ENCODE measurements at places on chromosomes 2 and 18. TPM values are rescaled to one million over a fixed set of nuclear protein-coding genes. Genes with fewer than 3 reads are reported as not detected.

DNA sequence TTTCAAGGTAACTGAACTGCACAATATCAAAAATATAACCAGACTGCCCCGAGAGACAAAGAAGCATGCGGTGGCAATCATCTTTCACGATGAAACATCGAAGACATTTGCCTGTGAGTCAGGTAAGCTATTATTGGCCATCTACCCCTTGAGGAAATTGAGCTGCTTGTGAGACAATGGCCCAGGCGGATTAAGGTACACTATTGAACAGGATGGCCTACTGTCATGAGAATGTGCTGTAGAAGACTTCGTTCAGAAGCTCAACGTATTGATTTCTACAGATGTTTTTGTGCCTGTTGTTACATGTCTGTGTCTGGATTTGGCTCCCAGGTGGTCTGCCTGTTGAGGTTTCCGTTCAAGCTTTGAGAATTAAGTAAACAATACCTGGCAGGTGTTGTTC lies 198.7 kb downstream of the DOK6 start:
- no peak for DNase-seq

GRCh38 chr2:20231598-20232026 lies 6.7 kb upstream of the SDC1 start:
- no peak for DNase-seq

DNA sequence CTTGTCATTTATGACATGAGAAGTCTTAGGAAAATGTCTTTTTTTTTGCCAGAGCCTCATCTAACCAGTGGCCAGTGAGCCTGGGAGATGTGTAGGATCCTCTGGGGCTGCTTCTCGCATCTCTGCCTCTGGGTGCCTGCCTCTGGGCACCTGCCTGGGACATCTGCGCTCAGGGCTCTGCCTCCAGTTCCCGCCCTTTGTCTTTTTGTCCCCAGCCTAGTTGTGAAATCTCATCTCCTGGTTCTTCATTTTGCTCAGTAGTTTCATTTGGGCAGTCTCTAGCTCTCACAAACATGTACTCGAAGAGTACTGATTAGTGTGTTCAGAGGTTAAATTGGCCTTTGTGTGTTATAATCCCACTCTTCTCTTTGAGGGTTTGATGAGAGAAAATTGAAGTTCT lies 92.0 kb downstream of the LTBP1 start:
- no peak for DNase-seq

LYPD6 gene
- total RNA-seq, result 0.42 TPM

DNA sequence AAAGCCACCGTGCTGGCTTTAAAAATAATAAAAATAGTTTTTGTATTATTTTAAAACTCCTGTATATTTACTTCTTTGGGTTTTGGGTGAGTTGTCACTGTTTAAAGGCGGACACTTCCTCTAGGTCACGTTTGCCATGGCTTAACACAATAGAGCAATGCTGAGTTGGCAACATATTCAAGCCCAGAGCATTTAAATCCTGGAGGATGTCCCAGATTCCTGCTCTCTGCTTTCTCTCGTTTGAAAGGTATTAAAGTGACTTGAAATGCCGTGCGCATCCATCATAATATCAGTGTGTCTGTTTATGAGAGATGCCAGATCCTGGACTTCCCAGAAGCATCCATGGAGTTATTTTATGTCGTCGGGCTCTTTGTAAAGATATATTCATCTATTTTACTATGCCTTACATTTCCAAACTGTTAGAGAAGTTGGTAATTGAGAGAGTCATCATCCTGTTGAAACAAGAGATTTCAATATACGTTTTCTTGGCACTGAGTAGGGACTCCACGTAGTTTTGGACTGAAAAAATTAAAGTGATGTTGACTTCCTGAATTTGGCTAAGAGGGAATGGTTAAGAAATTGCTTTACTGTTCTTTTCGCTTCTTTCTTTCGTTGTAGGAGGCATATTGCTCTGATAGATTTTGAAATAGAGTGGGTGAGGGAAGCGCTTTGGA lies 150.6 kb downstream of the ZNF236 start:
- no peak for DNase-seq

DNA sequence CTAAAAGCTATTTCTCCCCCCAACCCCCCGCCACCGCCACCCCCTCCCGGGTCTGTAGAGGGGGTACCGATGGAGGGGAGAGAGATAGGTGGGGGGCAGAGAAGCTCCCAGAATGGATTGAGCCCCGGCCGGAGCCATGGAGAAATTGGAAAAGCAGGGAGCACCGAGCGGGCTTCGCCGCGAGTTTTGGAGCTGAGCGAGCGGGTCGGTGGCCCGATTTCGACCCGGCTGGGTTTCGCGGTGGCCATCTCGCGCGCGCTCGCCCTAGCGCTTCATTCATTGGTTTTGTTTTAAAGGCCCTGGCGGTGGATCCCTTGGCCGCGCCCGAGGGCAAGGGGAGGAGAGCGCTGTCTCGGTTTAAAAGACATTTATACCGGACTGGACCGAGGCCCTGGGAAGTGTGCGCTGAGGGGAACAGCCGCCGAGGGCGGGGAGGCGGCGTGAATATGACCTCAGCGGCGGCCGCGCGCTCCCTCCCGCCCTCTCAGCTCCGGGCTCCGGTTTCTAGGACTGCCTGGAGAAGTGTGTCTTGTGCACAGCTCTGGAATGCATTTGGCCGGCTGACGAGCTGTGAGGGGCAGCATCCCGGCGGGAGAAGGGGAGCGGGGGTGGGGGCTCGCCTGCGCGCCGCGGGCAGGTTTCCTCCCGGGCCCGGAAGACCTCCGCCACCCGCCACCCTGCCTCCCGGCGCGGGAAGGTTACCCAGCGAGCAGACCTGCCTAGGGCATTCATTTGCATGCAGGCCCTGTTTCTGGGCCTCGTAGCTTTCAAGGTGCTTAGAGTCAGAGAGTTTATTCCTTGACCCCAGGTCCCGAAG lies 1.7 kb upstream of the SMAD7 start:
- DNase-seq, result peak; percentile 58

- DNase-seq, result no peak
Measured at GRCh38 chr18:35178260-35178659, 62.6 kb upstream of the ZNF397 start.

DNA sequence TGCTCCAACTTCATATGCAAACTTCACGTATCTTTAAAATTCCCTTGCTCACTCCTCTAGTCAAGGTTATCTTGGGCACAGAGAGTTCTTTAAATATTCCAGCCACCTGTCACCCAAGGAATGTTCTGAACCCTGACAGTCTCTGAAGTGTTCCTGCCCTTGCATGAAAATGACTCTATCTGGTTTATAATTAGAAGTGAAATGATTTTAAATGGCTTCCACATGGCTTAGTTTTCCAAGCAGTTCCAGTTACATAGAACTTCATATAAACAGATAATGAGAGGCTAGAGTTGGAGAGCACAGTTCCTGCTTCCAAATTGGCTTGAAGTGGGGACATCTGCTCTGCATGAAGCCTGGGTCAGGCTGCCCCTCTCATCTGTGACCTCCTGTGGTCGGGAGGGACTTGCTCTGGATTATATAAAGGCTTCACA lies 81.9 kb downstream of the SLC4A3 start:
- DNase-seq, result no peak

DNA sequence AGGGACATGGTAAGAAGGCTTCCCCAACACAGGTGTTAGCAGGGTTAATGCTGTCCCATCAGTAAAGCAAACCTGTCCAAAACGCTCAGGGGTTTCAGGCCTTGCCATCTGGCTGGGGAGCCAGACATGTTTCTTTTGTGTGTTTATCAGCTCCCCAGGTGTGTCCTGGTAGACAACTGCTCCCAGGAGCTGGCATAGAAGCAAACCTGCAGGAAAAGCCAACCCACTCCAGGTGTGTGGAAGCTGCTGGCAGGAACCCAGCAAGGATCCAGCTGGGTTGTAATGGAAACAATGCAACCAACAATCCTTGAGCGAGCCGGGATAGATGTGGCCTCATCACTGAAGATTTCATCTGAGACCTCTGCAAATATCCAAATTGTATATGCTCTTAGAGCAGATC lies 123.1 kb downstream of the RAB3GAP1 start:
- DNase-seq, result no peak

GRCh38 chr18:2281086-2281485 lies 290.2 kb downstream of the METTL4 start:
- no peak for DNase-seq

- DNase-seq, result no peak
Measured at GRCh38 chr2:157302492-157303099, 23.0 kb downstream of the ERMN start.

- no peak for DNase-seq
Measured at GRCh38 chr2:217923007-217923686, 79.6 kb downstream of the TNS1 start.

GRCh38 chr2:185202945-185203528 lies 535.6 kb upstream of the FSIP2 start:
- no peak for DNase-seq

DNA sequence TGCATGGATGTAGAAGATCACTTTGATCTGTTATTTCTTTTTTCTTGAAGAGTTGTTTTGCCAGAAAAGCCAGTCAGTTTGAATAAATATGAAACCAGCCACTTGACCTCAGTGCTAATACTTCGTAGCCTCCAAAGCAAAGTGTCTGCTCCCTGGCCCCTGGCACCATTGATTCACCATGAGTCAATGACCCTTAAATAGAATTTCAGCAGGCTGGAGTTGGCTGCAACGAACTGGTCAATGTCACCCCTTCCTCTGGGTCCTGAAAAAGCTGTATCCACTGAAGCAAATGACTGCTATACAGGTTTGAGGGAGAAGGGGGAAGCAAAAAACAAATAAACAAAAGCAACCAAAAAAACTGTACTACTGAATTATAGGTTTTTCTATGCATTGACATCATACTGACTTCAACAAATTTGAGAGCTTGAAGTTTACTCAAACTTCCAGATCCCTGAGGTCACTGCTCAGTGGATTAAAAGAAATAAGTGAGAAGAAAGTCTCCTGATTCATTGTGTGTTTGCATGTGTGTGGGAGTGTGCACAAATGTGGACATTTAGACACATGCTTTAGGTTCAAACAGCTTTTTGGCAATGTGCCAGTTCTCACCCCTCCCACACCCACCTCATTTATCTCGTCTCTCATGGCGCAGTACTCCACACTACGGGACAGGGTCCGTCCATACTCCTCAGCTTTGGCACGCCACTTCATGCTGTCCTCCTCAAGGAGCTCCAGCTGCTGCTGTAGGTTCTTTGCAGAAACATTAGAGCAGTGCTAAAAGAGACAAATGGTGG lies 58.1 kb upstream of the TTN start:
- DNase-seq, result no peak

DNA sequence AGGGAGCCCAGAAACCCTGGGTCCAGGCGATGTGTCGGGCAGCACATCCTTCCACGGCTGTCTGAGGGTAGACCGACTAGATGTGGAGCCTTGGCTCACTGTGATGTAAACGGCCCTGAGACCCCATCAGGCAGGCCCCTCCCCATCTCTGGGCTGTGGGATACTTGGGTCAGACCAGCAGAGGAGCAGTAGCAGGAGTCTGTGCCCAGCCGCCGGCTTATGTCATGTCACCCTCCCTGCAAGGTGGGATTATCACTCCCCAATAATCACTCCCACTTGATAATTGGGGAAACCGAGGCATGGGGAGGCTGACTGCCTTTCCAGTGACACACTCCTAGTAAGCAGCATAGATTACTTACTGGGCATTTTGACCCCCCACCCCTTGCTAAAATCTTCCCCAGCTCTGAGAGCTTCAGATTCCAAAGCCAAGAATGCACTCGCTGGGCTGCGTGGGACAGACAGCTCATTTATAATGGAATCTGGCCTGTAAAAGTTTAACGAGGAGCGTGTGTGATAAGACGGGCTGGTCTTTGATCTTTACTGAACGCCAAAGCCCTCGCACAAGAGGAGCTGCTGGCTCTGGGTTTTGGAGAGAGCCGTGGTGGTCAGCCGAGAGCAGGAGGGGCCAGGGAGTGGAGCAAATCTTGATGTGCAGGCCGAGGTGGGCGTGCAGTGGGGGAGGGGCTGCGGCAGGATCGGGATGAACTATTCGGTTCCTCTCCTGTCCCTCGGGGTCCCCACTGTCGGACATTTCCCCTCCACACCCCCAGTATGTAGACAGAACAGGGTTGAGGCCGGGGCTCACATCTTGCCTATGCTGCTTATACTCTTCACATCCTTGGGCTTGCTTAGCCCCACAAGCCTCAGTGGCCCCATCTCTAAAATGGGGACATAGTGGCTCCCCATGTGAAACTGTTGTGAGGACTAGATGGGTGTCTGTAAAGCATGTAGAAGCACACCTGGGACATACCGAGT lies 200.0 kb downstream of the GLI2 start:
- no peak for DNase-seq

PIAS2 gene
- 9.6 TPM for total RNA-seq

LONRF2 gene
- total RNA-seq, result 3.7 TPM

ADRA2B gene
- 1.3 TPM for total RNA-seq

- no peak for DNase-seq
Measured at GRCh38 chr2:207046724-207047123, 107.4 kb downstream of the CPO start.

DNA sequence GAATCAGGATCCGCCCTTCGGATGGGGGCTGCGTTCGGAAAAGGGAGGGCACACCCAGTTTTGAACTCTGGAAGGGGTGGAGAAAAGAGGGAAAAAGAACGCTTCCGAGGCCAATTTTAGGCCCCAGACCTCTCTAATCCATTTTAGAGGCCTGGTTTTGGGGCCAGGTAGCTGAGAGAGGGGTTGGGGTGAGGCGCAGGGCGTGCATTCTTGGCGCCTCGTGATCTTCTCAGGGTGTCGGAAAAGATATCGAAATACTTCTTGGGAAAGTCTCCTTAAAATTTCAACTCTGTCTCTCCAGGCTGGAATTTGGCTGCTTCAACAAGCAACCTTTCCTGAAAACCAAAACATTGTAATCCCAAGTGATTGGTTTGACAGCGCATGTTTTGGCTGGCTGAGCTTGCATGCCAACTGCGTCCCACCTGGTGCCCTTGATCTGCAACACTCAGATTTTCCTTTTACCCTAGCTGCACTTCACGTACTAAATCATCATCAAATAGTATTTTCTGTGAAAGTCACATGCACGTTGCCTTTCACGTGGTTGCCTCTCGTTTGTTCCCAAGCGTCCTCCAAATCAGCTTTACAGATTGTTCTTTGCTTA lies 864 bp upstream of the XPO1 start:
- DNase-seq, result no peak

DNA sequence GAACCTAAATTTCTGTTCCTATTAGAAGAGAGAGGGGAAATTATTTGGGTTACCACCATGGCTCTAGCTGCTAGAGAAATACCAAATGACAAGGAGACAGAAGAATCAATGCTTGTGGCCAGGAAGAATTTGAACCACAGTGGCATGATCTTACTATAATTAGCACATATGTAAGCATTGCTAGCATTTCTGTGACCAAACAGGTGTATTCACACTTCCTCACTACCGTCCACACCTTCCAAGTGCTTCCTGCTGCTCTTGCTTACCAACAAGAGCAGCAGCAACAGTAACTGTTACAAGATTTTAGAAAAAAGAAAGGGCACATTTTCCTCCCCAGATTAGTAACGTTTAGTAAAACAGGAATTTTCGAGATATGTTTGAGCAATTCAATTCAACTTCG lies 60.5 kb downstream of the CDH7 start:
- no peak for DNase-seq

DNA sequence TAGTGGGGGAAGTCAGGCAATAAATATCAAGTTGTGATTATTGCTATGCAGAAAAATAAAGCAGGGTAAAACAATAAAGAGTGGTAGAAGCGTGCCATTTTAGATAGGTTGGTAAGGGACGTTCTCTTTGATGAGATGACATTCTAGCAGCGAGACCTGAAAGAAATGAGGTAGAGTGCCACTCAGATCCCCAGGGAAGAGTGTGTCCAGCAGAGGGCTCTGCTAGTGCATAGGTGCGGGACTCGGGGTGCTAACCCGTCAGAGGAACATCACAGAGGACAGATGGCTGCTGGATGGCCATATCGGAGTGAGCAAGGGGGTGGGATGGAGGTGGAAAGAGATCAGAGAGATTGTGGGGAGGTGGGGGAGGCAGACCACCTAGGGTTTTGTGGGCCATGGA lies 16.3 kb upstream of the GTF2A1L start:
- DNase-seq, result peak; percentile 52

LAMA1 gene
- 0.51 TPM for total RNA-seq
